ENCODE measurements at places on chromosomes 7 and 10.

- no peak for DNase-seq
Measured at GRCh38 chr10:122344741-122345258, 29.7 kb upstream of the PLEKHA1 start.

DNA sequence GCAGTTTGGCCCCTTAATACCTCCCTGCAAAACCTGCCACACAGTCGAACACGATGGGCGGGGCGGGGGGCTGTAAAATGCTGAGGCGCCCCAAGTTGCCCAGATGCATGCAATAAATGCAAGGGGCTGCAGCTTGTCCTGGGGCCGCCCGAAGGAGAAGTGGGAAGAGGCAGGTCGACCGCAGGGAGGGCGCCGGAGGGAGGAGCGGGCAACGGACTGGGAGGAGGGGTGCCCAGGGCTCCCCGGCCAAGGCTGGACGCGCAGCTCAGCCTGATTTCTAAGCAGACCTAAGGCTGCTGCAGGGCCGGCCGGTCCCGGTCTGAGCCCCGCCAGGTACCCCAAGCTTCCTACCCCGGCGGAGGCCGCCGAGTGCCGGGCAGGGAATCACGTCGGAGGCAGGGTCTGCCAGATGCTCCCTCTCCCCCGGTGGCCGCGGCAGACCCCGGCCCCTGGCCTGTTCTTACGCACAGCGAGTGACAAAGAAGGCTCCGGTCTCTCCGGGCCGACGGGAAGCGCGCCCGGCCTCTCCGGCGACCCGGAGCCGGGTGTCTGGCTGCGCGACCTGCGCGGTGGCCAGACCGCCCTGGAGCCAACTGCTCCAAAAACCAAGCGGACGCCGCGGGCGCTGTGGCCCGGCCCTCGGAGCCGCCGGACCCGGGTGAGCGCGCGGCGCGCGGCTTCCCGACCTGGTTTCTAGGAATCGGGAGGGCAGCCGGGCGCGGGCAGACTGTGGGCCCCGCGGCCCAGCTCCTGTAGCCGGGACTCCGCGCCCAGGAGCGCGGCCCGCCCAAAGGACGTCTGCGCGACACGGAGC lies 744 bp upstream of the EBF3 start:
- no peak for DNase-seq

- peak; percentile 58 for DNase-seq
Measured at GRCh38 chr7:142782922-142783900, 12.4 kb downstream of the PRSS2 start.

- DNase-seq = no peak
Measured at GRCh38 chr10:110993024-110993693, 73.8 kb downstream of the SHOC2 start.

DNA sequence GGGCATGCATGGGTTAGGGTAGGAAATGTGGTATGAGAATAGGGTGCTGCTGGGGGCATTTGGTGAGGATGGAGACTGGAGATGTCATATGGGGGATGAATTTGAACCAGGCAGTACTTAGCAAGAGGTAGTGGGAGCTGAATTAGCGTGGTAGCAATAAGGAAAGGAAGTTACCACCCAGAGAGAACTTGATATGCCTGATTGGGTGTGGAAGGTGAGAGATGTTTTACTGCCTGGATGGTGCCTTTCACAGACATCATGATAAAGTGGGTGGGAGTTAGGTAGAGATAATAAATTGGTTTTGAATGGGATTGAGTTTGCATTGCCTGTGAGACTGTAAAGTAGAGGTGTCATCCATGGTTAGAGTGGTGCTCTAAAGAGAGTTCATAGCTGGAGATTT lies 46.7 kb downstream of the TRIM24 start:
- DNase-seq = no peak

DNA sequence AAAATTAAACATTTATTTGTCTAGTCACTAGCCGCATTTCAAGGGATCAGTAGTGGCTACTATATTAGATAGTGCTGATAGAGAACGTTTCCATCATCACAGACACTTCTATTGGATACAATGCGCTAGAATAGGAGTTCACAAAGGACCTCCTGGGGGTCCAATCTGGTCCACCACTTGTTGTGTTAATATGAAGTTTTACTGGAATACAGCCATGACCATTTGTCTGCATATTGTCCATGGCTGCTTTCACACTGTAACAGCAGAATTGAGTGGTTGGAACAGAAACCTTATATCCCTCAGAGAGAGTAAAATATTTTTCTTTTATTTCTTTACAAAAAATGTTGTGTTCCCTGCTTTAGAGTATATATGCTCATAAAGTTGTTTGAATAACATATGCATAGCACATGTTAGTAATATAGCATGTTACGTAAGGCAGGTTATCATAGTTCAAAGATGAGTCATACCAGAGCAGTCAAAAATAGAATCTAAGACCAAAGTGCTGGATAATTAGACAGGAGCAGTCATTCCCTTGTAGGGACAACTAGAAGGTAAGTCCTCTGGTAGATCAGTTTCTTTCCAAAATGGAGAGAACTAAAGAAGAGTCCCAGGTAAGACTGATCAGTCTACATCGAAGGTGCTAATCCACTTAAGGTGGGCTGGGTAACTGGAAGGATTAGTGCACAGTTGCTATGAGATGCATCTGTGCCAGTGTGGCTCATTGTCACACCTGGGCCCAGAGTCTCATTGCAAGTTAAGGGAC lies 14.9 kb downstream of the BZW2 start:
- DNase-seq = no peak

DNA sequence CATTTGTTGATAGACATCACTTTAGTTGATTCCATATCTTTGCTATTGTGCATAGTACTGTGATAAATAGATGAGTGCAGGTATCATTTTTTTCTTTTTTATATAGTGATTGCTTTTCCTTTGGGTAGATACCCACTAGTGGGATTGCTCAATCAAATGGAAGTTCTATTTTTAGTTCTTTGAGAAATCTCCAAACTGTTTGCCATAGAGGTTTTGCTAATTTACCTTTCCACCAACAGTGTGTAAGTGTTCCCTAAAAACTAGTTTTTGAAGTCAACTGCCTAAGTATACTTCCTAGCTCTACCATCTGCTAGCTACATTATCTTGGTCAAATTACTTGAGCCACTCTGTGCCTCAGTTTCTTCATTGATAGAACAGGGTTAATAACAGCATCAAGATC lies 31.5 kb upstream of the RSBN1L start:
- DNase-seq = no peak

DNA sequence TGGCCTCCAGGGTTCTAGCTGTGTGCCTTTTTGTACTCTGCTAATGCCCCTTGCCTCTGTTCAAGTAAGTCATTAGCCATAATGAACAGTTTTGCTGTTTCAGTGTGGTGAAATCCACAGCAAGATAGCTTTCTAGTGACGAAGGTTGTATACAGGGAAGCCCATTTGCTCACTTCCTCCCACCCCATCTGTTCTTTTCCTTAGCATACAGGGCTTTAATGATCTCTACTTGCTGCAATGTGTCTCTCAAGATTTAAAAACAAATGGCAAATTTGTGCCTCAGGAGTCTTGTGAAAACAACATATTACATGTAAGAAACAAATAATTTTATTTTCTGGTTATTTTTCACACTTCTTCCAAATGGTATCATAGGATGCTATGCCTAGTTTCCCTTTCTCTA lies 243.2 kb downstream of the CDK14 start:
- no peak for DNase-seq

GRCh38 chr10:24174014-24174413 lies 34.9 kb upstream of the KIAA1217 start:
- DNase-seq = no peak

GRCh38 chr7:151689196-151689971 lies 169.7 kb upstream of the RHEB start:
- no peak for DNase-seq

GRCh38 chr10:15579605-15580004 lies 140.1 kb downstream of the ITGA8 start:
- no peak for DNase-seq

GRCh38 chr7:93453262-93453661 lies 121.3 kb downstream of the CALCR start:
- no peak for DNase-seq

- no peak for DNase-seq
Measured at GRCh38 chr10:61944410-61945147, 43.1 kb downstream of the ARID5B start.
